ENCODE measurements at places on chromosomes 11 and 22.
A peak's percentile ranks its signal among the peaks of the same experiment; 100 is the strongest.

GRCh38 chr22:33723915-33724314 lies 196.4 kb downstream of the LARGE1 start:
- DNase-seq = no peak

DNA sequence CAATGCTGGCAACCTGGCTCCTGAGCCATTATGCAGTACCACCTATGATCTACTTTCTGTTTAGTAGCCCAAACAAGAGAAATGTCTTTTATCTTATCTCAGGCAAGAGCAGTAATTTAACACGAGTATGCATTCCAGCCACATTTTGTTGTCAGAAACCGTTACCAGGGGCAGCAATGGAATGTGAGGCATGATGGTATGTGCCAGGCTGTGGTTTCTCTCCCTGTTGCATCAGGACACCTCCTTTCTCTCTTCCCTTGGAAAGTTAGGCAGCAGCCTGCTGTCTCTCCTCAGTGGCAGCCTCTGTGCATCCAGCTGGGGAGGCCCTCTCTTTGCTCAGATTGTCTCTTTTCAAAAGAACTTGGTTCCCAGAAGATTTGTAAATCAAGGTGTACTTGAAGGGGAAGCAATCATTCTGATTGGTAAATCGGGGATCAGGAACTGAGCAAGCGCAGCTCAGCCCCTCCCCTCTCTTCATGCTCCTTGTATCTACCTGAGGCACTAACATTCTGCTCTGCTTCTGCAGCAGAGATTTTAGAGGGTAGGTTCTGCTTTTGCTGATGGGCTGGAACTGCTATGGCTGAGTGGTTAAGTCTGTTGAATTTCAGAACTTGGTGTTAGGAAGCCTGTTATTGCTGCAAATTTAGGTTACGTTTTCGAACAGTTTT lies 229.2 kb downstream of the ADAMTS15 start:
- DNase-seq = no peak

GRCh38 chr11:100687630-100688395 lies 725 bp downstream of the ARHGAP42 start:
- peak; percentile 48 for DNase-seq

DNA sequence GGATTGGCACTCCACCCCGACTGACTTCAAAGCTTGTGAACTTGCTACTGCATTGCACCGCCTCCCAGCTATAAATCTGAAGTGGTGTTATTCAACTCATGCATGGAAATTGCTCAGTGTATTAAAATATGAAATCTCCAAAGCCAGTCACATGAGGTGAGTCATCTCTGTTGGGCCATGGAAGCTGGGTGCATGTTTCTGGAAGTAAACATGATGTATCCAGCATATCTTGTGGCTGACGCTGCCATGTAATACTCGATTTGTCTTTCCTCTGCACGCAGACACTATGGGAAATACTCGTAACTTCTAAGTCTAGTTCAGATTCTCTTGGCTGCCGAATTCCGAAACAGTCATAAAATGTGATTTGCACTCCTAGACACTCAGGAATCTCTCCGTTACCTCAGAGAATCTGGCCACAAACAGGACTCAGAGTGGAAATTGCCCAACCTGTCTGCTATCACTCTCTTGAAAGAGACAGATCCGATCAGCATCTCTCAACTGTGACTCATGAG lies 154.9 kb upstream of the MPPED2 start:
- DNase-seq = no peak

GRCh38 chr11:113896156-113896879 lies 8.3 kb upstream of the HTR3B start:
- DNase-seq = no peak

GRCh38 chr22:29342177-29342576 lies 26.7 kb upstream of the RASL10A start:
- no peak for DNase-seq

All from substantia nigra (tissue), 51 donors.